ENCODE measurements at places on chromosomes 16 and 17.
A peak's percentile ranks its signal among the peaks of the same experiment; 100 is the strongest.

DNA sequence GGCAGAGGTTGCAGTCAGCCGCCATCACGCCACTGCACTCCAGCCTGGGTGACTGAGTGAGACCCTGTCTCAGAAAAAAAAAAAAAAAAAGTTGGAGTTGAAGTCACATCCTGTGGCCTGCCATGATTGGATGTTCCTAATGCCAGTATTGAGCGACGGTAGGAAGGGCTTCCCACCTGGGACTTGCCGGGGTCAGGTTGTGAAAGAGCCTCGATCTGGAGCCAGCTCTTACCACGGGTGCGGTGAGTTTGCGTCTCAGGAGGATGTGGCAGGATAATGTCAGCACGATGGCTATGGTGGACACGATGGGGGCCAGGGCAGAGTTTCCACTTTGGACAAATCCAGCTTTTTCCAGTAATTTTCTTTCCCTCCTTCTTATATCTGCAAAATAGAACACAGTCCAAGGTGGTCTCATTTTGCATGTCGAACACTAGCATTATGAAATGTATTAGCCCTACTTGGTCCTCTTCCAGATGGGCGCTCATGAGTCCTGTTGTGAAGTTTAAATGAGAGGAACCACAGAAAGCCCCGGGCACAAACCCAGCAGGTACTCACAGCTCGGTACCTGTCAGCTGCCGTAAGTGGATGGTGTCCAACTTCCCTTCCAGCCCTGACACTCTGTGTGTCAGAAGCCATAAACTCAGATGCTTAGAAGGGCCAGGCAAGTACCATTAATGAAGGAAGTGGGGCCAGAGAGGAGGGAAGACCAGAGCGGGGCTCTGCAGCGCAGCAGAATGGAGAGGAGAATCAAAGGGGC is 22.2 kb downstream of the ABCC12 start:
- no peak for DNase-seq

- no peak for DNase-seq
Observed at GRCh38 chr17:15184872-15185624, 80.1 kb downstream of the PMP22 start.

DNA sequence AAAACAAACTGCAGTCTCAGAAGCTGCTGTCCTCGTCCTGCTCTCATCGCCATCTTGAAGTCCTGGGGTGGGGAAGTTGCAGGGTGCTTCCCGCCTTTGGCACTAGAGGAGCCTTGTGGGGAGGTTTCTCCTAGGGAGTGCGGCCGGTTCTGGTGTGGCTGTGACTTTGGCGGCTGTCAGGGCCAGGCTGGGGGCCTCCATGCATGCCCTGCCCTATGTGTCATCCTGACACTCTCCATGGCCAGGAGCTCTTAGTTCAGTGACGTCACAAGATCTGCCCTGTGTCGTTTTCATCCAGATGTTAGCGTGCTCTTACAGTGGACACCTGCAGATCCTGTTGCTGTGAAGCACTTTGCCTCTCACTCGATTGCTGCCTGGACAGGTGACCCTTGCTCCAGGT is 49.6 kb downstream of the PLD6 start:
- DNase-seq: no peak

- DNase-seq: peak; percentile 13
Observed at GRCh38 chr16:1923299-1924034, 5.3 kb upstream of the HS3ST6 start.

GRCh38 chr16:11658896-11659708 is 9.2 kb upstream of the SNN start:
- no peak for DNase-seq

DNA sequence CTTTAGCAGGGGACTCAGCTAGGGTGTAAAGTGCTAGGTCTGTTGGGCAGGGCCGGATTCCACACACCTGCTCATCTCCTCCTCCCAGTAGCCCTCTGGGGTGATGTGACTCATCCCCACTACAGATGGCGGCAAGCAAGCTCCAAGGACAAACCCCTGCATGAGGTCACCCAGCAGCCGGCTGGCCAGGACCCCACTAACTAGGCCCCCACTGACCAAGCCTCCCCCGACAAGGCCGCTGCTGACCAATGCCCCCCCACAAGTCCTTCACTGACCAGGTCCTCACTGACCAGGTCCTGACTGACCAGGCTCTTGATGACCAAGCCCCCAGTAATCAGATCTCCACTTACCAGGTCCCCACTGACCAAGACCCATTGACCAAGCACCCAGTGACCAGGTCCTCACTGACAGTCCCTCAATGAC is 36.7 kb downstream of the TNFRSF13B start:
- no peak for DNase-seq

- peak; percentile 99 for DNase-seq
Observed at GRCh38 chr16:77722309-77723107, at the start of gene NUDT7. Gene NUDT7 (plus strand): TSS chr16:77722514. CDS start chr16:77722583, 69 bp downstream.

- no peak for DNase-seq
Observed at GRCh38 chr17:16398270-16399267, 16.8 kb upstream of the TRPV2 start.

GRCh38 chr17:74454197-74455024 is 12.0 kb upstream of the CD300A start:
- DNase-seq: peak; percentile 71

GRCh38 chr17:40646791-40647623 is 611 bp downstream of the SMARCE1 start:
- DNase-seq: no peak

GRCh38 chr17:69961501-69962145 is 113.4 kb upstream of the KCNJ16 start:
- peak; percentile 45 for DNase-seq

GRCh38 chr17:66963909-66964771 is at the start of gene CACNG4:
Gene CACNG4 (plus strand): TSS chr17:66964707. CDS start chr17:66964912, 205 bp downstream.
- peak; percentile 90 for DNase-seq

DNA sequence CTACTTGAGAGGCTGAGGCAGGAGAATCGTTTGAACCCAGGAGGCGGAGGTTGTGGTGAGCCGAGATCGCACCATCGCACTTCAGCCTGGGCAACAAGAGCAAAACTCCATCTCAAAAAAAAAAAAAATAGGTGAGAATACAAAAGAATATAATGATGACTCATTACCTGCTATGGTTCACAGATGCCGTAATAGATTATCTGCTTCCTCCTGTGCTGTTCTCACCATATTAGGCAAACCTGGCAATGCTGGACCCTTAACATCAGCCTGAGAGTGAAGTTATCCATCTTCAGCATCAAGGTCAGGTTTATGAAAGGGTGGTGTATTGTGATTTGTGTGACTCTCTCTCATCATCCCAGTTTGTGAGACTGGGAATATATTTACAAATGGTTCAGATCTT is 271.3 kb upstream of the CPHXL start:
- no peak for DNase-seq

- no peak for DNase-seq
Observed at GRCh38 chr16:57388359-57389086, 16.0 kb upstream of the CCL17 start.

- DNase-seq: no peak
Observed at GRCh38 chr16:22346483-22346882, 27.9 kb downstream of the CDR2 start.

DNA sequence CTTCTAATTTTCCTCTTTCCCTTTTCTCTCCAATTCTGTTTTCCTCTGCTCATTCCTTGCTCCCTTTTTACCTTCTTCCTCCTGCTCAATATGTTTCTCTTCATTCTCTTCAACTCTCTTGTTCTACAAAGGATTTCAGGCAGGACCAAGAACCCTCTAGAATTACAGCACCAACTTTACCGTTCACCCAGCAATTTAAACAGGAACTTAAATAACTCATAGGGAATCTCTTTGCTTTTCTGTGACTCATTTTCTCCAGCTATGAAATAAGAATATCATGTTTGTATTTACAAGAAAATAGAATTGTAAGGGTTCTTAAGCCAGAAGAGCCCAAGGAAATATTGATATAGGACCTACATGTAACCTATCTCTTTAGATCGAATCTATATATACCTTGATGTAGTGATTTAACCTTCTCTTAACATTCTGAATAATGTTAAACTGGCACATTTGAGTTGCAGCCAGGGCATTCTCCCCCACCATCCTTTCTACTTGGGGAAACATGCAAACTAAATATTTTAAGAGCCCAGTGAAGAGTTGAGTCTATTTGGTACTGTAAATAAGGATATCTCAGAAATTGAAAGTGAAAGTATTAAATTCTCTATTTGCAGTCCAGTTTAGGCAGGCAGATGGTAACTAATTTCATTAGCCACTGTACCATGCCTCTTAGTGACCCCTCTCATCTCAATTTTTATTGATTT is 137.0 kb downstream of the ANKFN1 start:
- DNase-seq: no peak

DNA sequence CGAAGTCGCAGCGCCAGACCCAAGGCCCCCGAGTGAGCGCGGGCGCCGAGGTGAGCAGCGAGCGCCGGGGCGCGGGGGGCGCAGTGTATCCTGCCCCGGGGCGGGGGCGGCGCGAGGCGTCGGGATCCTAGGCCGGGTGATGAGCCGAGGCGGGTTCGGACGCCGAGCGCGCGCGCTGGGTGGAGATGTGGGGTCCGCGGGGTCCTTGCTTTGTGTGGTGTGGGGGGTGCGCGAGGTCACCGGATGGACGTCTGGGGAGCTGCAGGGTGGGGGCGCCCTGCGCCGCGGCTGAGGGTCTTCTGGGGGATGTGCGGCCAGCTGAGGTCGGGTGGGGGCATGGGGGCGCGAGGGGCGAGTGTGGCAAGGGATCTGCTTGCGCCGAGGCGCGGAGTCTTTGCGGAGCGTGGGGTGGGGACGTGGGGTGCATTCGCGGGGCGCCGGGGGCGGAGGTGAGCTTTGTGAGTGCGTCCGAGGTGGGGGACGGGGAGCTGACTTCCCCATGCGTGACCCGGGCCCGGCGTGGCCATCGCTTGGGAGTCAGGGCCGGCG is 560 bp downstream of the RAI1 start:
- DNase-seq: peak; percentile 64

DNA sequence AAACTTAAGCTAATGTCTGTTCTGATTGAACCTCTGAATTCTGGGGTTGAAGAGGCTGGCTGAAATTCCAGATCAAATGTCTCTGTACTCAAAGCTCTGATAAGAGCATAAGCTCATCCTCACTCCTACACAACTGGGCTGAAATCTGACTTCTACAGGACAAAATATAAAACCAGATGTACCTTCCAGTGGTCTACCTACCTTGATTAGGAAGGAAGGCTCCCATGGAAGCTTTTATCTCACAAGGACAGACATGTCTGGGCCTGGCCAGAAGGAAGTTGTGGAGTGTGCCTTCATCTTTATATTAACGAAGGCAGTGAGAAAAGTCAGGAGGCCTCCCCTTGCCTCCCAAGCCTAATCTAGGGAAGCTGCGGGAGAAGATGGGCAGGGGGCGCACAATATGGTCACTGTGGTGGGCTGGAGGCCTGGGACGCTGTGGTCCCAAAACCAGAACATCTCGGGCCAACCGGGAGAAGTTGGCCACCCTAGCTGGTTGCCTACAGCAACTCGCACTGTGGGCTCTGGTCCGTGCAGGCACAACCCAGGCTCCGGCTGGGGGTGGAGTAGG is 55.6 kb upstream of the LRRC37A3 start:
- DNase-seq: no peak

Data from brain (organoid and tissue), 16 donors.